Smooth muscle cell of the coronary artery (primary cell): ENCODE measurements at places on chromosomes 4 and X. TPM values are rescaled to one million over a fixed set of nuclear protein-coding genes. Genes with fewer than 3 reads are reported as not detected.

The ETDB gene
- total RNA-seq, result not detected in 2 replicates

The SMIM10L2A gene
- total RNA-seq, result 0.08 and 0.35 TPM in 2 replicates

The CENPVL1 gene
- total RNA-seq, result not detected in 2 replicates

The ZCCHC12 gene
- not detected in 2 replicates for total RNA-seq

The SPANXN2 gene
- not detected in 2 replicates for total RNA-seq

The SPANXB1 gene
- not detected in 2 replicates for total RNA-seq

The CCDC120 gene
- total RNA-seq, result under 0.01 and 0.38 TPM in 2 replicates

The TRIM2 gene
- total RNA-seq, result 23.3 and 69.9 TPM in 2 replicates

The VBP1 gene
- total RNA-seq, result 17.1 and 52.7 TPM in 2 replicates

The CTSO gene
- 6.5 and 15.4 TPM in 2 replicates for total RNA-seq

The TMEM128 gene
- total RNA-seq, result 15.7 and 25.4 TPM in 2 replicates

The DAPP1 gene
- total RNA-seq, result 0.59 TPM in 1 of 2 replicates, not detected in the other

The PSAPL1 gene
- total RNA-seq, result not detected in 2 replicates

The TSPAN6 gene
- total RNA-seq, result 19.9 and 32.2 TPM in 2 replicates

The FAT4 gene
- total RNA-seq, result 10.5 and 15.6 TPM in 2 replicates

The SULT1B1 gene
- total RNA-seq, result under 0.01 and 13.7 TPM in 2 replicates

The STK32B gene
- total RNA-seq, result 0.30 and 1.6 TPM in 2 replicates

The OCIAD2 gene
- total RNA-seq, result 21.9 and 225 TPM in 2 replicates

The ITM2A gene
- total RNA-seq, result 1.6 TPM in 1 of 2 replicates, not detected in the other

The WWC2 gene
- 5.5 and 32.5 TPM in 2 replicates for total RNA-seq

The TMEM154 gene
- total RNA-seq, result 0.47 and 0.53 TPM in 2 replicates

The RELL1 gene
- 66.1 and 80.5 TPM in 2 replicates for total RNA-seq

The ATP1B4 gene
- total RNA-seq, result not detected in 2 replicates
